ENCODE measurements at places on chromosomes 2 and 18.
A peak's percentile ranks its signal among the peaks of the same experiment; 100 is the strongest.

DNA sequence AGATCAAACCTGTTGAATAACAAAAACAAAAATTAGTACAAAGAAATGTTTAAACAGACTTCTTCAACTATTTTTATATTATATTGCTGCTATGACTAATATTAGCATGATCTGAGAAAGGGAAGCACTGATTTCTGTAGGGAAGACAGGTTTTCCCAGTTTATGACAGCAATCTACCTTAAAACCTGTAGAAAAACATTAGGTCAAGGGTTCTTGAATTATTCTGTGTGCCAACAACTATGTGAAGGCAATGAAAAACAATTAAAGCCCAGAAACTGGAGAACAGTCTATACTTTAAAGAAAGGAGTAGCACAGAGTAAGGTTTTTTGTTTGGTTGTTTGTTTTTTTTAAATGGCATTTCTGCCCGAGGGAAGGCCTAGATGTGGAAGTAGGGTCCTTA is 23.3 kb downstream of the PUM2 start:
- no peak for DNase-seq

GRCh38 chr2:73995810-73996209 is 11.1 kb downstream of the TET3 start:
- DNase-seq: no peak

- peak; percentile 47 for DNase-seq
Observed at GRCh38 chr2:102050854-102051391, 59.2 kb downstream of the IL1R2 start.

DNA sequence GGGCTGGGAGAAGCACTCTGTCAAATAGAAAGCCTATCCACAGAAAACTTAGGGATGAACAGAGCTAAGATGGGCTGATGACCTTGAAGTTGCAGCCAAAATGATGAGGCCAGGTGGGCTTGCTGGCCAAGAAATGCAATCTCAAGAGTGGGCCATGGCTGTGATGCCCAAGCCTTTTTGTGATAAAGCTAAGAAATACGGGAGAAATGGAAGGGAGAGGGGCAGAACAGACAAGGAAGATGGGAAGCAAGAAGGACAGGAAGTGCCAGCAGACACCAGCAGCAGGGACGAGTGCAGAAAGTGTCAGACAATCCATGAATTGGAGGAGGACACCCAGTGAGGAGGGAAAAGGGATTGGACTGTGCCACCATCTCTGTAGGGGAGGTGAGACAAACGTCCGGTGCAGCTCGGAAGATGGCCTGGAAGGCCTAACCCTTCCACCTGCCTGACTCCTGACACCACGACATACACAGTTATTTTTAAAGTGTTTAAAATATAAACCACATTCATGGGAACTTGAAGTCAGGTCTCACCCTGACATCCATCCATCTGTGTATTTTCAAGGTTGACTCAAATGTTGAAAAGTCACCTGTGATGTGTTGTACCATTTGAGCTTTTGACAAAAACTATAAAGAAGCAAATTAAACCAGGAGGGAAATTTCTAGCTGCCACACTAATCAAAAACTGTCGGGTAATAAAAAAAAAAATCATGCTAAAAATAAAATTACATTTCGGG is 105.5 kb downstream of the BCL2 start:
- no peak for DNase-seq

GRCh38 chr2:11379558-11379957 is 35.1 kb upstream of the ROCK2 start:
- DNase-seq: no peak

GRCh38 chr18:55272510-55273243 is 313.4 kb upstream of the CCDC68 start:
- no peak for DNase-seq
